Stimulated activated CD8-positive, alpha-beta memory T cell treated with anti-CD3 and anti-CD28 coated beads, Interleukin-2, amount 100 ng/mL, for 1 hour (primary cell): ENCODE measurements at places on chromosomes 12 and 14.

DNA sequence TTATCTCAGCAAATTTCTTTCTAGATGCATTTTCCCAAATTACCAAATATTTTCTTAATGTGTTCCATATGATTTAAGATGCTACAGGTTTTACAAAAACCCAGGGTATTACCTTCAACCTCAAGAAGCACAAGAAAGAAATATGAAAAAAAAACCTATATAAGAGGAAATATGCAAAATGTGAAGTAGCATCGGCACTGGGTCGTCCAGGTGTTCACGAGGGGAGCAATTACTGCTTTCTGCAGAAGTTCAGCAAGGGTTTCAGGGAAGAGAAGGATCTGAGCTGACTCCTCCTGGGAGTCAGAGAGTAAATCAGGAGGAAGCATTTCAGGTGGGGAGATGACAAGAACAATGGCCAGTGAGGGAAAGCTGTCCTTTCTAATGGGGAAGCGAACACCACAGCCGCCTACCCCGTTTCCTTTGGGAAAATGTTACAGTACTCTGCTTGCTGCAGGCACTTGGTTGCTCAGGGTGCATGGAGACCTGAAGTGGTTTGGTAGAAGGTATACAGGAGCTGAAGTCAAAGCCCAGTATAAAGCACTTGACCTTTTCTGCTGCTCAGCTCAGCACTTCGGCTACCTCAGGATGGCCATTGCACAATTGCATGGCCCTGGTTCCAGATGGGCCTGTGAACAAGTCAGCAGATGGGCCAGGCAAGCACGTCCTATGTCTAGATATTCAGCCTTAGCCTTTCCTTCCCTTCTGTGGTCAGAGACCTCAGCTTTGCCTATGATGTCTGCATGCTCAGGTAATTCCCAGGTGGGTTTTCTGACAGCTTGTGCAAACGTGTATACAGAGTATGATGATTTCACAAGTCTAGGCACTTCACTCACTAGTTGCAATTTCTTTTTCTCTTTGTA, 155.6 kb downstream of the PAX9 start:
- DNase-seq, result no peak

DNA sequence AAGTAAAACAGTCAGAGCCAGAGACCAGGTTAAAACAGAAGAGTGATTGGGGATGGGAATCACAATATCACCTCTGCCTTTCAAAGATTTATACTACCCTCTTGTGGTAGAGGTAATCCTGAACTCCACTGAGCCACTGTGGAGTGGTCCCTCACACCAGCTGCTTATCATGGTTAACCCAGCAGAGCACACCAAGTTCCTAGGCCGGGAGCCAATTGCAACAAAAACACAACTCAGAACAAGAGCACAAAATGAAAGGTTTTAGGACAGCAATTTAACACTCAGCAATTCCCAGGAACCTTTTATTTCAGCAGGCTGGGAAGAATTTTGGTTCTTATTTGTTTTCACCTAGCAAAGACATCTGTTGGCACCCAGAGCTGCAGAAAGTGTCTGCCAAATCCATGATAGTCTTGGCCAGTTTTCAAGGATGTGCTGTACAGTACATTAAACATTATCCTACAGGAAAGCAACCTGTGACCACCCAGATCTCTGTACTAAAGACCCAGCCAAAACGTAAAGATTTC, 220.5 kb upstream of the ATXN7L3B start:
- DNase-seq, result no peak

GRCh38 chr14:100033347-100034075, 31.7 kb upstream of the EVL start:
- no peak for DNase-seq

GRCh38 chr12:5628501-5628900, 196.6 kb downstream of the NTF3 start:
- no peak for DNase-seq

GRCh38 chr14:100660882-100661635, 65.6 kb upstream of the DLK1 start:
- no peak for DNase-seq

DNA sequence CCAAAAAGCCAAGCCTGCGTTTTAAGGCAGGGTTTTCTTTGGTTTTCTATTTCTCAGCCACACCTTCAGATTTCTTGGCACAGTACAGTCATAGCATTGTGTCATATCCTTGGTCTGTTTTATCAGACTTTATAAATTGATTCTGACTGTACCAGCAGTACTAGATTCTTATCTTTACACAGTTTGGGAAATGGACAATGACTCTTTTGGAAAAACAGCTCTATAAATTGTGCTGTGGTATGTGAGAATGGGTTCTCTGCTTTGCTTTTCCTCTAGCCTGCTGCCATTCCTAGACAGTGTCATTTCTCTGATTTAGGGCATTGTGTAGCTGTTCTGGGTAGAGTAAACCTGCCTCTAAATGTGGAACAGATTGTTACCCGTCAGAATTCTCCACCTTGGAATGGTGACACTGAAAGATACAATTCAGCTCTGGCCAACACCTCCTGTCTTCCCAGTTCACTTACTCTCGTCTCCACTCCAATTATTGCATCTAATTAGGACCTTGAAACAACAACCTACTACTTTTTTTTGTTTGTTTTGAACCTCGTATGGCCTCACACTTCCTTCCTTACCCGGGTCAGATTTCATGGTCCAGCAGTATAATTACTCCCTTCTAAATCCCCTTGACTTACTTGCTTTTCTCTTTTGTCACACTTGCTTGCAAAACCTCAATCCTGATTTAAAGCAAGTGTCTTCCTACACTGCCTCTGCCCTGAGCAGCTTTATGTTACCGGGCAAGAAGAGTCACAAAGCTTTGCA, 226.3 kb downstream of the ERC1 start:
- DNase-seq, result no peak

DNA sequence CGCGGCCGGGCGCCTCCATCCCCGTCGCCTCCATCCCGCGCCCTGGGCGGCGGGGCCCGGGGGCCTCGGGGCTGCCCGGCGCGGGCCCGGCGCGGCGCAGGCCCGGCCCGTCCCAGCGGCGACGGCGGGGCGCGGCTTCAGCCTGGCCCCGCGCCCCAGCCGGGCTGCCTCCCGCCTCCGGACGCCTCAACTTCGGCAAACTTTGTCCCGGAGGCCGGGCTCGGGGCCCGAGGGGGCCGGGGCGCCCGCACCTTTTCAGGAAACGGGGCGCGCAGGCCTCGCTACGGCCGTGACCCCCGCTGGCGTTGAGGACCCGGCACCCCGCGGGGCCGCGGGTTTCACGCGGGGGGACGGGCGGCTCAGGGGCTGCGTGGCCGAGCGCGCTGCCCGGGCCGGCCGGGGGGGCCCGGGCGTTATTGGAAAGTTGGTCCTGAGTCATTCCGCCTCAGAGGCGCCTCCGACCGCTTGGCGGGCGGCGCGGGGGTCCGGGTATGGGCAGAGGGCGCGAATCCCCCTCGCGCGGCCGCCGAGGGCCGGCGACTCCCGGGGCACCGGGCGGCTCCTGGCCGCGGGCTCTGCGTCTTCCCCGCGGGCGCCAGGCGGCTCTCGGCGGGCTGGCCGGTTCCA, 575 bp downstream of the TRAF3 start:
- no peak for DNase-seq

- no peak for DNase-seq
Observed at GRCh38 chr14:68766299-68767247, 26.3 kb downstream of the ZFP36L1 start.

DNA sequence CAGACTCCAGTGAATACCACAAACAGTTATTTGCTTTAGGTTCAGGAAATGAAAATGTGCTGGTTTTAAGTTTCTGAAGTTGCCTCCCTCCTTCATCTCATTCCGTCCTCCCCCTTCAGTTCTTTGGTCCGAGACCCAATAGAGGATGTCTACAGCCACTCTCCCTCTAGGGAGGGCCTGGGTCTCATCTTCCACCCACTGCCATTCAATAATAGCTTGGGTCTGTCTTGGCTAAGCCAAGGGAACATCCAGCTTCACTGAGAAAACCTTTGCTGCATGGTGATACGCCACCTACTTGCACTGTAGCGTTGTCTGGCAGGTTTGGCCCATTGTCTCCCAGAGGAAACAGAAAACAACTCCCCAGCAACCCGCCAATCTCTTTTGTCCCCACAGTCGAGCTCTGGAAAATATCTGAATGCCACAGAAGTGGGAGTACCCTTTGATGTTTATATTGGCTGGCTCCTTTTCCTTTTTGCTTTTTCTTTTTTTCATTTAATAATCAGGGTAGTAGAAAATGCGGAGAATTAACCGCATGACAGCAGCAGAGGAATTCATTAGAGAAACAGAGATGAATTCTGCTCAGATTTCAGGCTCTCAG, 380.1 kb downstream of the RAD51B start:
- no peak for DNase-seq

DNA sequence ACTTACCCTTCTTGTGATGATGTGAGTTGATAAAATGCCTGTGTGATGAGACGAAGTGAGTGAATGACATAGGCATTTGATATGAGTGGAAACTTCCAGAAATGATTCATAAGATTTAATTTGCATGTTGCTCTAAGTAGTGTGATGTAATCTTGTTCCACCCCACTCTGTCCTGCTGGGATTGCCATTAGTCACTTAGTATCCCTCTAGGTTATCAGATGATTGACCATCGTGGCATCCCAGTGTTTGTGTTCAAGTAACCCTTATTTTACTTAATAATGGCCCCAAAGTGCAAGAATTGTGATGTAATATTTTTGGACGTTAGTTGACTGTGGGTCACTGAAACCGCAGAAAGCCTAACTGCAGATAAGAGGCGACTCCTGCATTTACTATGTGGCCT, 214.4 kb upstream of the DIO2 start:
- DNase-seq, result no peak

DNA sequence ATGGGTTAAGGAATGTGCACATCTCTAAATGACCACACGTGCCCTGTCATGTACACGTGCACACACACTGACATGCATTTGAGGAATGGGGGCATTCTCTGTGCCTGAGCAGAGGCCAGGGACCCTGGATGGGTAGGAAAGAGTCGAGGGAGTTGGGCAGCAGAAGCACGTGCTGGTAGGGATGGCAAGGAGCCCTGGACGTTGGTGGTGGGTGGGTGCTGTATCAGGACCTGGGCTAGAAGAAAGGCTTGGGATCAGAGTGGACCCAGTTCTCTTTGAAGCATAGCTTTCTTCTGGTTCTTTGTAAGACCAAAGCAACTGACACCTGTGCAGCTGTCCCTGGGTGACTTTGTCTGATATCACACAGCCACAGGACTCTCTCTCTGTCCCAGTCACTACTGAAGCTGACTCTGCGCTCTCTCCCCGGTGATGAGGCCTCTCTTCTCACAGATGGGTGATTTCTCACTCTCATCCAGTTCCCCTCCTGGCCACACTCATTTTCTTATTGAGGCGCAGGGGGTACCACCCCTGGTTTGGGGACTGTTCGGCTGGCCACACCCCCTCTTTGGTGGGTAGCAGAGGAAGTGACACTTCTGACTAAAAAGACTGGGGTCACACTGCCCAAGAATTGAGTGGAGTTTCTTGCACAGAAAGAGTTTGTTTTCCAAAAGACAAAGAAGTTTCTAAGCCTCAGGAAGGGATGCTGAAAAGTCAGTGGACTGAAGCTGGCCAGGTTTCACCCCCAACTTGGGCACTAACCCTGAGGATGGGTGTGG, 171.7 kb upstream of the RTL1 start:
- DNase-seq, result no peak

- no peak for DNase-seq
Observed at GRCh38 chr12:124964251-124964650, 24.7 kb downstream of the DHX37 start.

- DNase-seq, result no peak
Observed at GRCh38 chr14:85308531-85309300, 221.2 kb upstream of the FLRT2 start.

DNA sequence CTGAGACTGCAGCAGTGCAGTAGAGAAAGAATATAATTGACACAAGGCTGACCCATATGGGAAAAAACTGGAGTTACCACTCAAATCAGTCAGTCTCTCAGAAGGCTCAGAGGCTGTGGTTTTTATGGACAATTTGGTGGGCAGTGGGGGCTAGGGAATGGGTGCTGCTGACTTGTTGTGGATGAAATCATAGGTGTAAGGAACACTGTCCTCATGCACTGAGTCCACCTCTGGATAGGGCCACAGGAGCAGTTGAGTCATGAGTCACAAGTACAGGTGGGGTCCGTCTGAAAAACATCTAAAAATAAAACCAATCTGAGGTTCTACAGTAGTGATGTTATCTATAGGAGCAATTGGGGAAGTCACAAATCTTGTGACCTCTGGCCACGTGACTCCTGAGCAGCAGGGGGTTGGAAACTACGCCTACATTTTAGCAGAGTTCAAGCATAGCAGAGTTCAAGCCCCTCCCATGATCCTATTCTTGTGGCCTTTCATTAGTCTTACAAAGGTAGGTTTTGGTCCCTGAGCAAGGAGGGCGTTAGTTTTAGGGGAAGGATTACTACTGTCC, 18.1 kb upstream of the SGPP1 start:
- DNase-seq, result no peak

- no peak for DNase-seq
Observed at GRCh38 chr14:98018628-98019027, 1221.4 kb downstream of the VRK1 start.

- no peak for DNase-seq
Observed at GRCh38 chr14:49582113-49582977, 3.8 kb downstream of the RPS29 start.

GRCh38 chr12:91211866-91212265, 29.2 kb upstream of the DCN start:
- DNase-seq, result no peak

GRCh38 chr14:39857376-39858055, 425.3 kb upstream of the FBXO33 start:
- DNase-seq, result no peak

DNA sequence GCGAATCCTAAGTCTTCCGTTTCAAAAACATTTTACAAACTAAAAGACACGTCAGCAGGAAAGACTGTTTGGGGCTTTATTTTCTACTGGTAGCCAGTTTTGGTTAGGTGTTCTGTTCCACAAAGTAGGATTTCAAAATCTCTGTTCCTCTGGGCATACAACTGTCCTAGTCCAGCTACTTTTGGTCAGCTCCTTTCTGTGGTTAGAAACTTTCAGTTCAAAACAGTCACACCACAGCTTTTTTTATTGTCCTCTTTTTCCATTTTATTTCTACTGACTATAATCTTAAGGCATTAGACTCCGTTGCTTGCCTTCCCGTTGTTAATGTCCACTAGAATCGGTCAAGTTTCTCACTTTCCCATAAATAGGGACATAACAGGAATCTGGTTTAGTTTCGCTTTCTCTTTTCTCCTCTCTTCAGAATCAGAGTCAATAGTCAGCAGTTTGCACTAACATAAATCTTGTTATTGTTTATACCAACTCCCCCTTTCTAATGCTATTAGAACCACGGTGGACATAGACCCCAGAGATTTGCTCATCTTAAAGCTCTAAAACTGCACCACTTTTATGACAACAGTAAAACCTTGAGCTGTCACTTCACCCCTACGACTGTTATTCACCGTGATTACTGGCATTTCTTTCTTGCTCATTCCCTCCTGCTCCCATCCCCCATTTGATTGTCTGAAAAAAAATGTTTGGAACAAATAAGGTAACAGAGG, 41.5 kb upstream of the NPAS3 start:
- no peak for DNase-seq

- DNase-seq, result no peak
Observed at GRCh38 chr12:10847744-10848143, 1.5 kb downstream of the PRR4 start.

DNA sequence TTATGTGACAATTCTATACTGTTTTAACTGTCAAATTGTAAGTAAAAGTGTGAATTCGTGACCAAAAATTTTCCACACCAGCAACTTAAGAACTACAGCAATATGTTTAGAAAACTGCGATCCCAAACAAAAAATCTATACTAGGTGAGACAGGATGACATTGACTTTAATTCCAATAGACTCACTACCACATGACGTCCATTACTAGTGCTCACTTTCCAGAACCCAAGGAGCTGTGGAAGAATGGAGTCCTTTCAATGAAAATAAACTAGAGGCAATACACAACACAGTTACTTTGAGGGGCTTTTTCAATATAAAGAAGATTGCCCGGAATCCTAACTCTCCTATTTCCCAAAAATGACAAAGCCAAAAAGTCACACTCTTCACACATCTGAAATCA, 1.4 kb downstream of the EPS8 start:
- DNase-seq, result no peak
